ENCODE measurements at places on chromosomes 11 and 22. TPM values are rescaled to one million over a fixed set of nuclear protein-coding genes. Genes with fewer than 3 reads are reported as not detected.

The OR2D2 gene
- 0.40 TPM for total RNA-seq

- DNase-seq = no peak
Measured at GRCh38 chr22:27573280-27574001, 228.1 kb downstream of the MN1 start.

The MS4A1 gene
- 0.96 TPM for total RNA-seq

The NLRP14 gene
- 0.10 TPM for total RNA-seq

- DNase-seq = no peak
Measured at GRCh38 chr11:43723617-43724016, 43.1 kb downstream of the HSD17B12 start.

GRCh38 chr11:7364660-7365059, 113.0 kb downstream of the SYT9 start:
- DNase-seq = no peak

- no peak for DNase-seq
Measured at GRCh38 chr11:89147229-89147628, 30.4 kb upstream of the TYR start.

The CNTN5 gene
- not detected for total RNA-seq

The ANKK1 gene
- total RNA-seq = 0.32 TPM

GRCh38 chr11:122220321-122220720, 104.3 kb upstream of the BLID start:
- DNase-seq = no peak

The TSGA10IP gene
- total RNA-seq = not detected

GRCh38 chr11:42311514-42311913, 852.1 kb upstream of the LRRC4C start:
- no peak for DNase-seq

DNA sequence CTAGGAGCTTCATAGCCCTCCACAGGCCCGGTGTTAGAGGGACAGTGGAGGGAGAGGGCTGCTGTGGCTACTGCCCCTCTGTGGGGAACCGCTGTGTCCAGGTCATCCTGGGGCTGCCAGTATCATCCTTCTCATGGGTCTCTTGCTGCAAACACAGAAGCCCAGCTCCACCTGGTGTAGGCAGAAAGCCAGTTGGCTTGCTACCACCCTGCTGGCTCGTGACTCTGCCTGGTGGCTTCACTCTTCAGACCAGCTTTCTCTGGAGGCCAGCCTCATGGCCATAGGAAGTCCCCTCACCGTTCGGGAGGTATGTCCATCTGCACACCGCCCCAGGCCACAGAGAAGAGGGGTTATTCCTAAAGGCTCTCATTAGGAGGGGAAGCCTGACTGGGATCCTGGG, 19.4 kb upstream of the SUSD2 start:
- no peak for DNase-seq

GRCh38 chr11:91819195-91819594, 405.4 kb upstream of the FAT3 start:
- DNase-seq = no peak

The CDC42BPG gene
- 41.6 TPM for total RNA-seq

The RIN1 gene
- 11.6 TPM for total RNA-seq

- DNase-seq = no peak
Measured at GRCh38 chr11:128417607-128418324, 169.6 kb downstream of the ETS1 start.

The NPAS4 gene
- 0.37 TPM for total RNA-seq

GRCh38 chr11:26618441-26618840, 46.4 kb upstream of the MUC15 start:
- DNase-seq = no peak

DNA sequence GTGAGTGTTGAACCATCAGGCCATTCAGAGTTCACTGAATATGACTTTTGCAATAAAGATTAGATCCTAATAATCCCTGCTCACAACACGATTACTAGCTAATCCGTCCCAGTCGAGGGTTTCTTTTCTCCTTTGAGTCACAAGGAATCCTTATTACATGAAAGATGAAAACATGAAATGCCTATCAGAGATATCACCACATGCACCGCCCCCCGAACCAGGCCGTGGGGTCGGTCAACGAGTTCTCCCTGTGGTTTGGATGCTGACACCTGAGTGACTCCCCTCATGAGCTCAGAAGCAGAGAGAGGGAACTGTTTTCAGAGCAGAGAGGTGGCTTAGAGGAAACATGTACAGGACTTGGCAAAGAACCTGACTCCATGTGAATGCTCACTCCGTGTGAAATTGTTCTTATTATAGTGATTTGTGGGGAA, 263.3 kb downstream of the ETS1 start:
- DNase-seq = no peak
